Head of caudate nucleus (tissue), 42 donors: ENCODE measurements at places on chromosomes 6 and 20.

DNA sequence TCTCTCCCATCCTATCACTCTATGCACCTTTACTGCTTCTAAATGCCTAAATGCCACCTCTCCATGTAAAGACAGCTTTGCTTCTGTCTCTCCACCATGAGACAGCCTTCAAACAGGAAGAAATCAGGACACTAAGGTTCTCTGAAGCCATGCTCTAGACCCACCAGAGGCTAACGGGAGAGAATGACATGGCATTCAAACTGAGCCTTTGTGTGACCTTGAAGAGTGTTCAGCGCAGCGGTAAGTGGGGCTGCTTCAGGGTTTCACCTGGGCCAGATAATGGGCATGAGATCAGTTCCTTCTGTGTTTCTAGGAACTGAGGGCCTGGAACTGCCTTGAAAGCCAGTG, 20.1 kb downstream of the FAM50B start:
- DNase-seq = no peak

GRCh38 chr6:81023007-81023582, 729.4 kb downstream of the TENT5A start:
- DNase-seq = no peak

GRCh38 chr6:128569732-128570679, 49.6 kb upstream of the PTPRK start:
- no peak for DNase-seq

DNA sequence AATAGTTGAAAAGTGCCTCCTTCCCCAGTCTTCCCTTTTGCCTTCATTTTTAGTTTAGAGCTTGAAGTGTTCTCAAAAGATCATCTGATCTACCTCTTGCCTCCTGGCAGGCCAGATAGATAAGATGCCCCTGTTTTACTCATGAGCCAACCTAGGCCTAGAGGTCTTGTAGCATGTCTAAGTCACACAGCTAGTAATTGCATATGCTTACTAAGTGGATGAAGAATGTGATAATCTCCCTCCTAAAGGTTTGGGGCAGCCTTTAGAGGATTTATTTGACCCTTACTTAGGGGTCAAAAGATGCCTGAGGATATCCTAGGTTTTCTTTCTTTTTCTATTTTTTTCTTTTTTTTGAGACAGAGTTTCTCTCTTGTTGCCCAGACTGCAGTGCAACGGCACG, 2.1 kb downstream of the C6orf141 start:
- DNase-seq = no peak
